ENCODE measurements at places on chromosomes 3 and 15.

DNA sequence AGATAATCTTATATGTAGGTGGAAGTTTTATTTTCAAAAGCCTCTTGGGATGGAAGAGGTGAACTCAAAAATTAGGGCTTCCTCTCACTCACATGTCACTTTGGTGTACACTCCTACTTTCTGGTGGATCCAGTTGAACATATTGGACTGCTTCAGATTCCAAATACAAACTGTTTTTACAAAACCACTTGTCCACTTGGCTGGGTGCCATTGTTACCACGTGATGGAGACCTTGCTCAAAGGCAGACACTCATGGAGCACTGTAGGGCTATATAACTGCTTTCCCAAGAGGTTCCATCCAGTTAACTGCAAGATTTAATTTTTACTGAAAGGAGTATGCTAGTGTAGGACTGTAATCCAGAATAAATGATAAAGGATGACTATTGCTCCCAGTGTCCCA, 307.0 kb downstream of the EPHA6 start:
- no peak for DNase-seq

- DNase-seq, result no peak
Measured at GRCh38 chr3:71859123-71859519, 74.2 kb upstream of the PROK2 start.

- DNase-seq, result no peak
Measured at GRCh38 chr3:101509281-101509680, 3.7 kb downstream of the SENP7 start.

DNA sequence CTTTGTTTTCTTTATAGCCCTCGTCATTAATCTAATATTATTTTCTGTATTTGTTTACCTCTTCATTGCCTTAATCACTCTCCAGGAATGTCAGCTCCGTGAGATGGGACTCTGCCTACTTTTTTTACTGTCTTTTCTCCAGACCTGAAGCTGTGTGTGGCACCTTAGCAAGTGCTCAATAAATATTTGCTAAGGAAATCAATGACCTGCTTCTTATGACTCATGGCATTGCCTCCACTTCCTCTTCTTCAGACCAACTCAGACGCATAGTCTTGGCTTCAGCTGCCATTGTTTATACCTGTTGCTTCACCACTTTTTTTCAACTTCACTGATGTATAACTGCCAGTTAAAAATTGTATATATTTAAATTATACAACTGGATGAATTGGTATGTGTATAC, 218.5 kb upstream of the CMC1 start:
- no peak for DNase-seq

- DNase-seq, result no peak
Measured at GRCh38 chr3:50254577-50255250, 14.2 kb upstream of the SEMA3B start.

All from effector memory CD4-positive, alpha-beta T cell (primary cell).